ENCODE measurements at places on chromosomes 11 and 22.

DNA sequence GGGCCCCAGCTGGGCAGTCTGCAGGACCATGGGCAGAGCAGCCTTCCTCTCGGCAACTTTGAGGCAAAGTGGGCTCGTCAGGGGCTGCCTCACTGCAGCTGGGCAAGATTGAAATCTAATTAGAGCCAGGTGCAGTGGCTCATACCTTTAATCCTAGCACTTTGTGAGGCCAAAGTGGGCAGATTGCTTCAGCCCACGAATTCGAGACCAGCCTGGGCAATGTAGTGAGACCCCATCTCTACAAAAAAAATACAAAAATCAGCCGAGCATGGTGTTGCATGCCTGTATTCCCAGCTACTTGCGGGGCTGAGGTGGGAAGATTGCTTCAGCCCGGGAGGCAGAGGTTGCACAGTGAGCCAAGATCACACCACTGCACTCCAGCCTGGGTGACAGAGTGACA lies 34.2 kb downstream of the ARHGAP8 start:
- DNase-seq = no peak

DNA sequence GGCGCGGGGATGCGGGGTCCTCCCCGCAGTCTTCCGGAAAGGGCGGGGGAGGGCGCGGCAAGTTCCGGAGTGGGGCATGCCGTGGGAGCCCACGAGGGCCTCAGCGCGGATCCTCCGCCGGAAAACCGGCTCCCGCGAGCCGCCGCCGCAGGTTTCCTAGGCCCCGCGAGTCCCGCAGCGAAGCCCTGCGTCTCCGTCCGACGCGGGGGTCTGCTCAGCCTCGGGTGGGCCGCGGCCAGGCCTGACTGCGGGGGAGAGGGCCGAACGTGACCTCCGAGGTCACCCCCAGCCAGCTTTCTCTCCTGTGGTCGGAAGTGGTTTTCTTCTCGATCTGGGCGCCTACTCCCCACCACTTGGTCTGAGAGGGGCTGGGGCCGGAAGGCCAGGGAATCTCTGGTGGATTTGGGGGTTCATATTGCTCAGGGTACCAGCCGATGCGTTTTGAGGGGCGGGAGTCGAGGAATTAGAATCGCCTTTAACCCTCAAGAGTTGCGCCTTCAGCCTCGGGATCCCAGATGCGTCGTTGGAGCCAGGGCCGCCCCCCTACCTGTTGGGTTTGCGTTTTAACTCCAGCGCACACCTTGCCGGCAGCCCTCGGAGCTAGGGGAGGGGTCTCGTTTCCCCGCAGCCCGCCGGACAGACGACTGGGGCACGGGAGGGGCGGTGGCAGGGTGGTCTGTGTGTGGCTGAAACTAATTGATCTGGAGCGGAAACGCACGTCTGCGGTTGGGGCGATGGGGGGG lies 3.6 kb upstream of the CCND1 start:
- no peak for DNase-seq

- no peak for DNase-seq
Measured at GRCh38 chr11:121767433-121767832, 314.7 kb upstream of the SORL1-AS1 start.

DNA sequence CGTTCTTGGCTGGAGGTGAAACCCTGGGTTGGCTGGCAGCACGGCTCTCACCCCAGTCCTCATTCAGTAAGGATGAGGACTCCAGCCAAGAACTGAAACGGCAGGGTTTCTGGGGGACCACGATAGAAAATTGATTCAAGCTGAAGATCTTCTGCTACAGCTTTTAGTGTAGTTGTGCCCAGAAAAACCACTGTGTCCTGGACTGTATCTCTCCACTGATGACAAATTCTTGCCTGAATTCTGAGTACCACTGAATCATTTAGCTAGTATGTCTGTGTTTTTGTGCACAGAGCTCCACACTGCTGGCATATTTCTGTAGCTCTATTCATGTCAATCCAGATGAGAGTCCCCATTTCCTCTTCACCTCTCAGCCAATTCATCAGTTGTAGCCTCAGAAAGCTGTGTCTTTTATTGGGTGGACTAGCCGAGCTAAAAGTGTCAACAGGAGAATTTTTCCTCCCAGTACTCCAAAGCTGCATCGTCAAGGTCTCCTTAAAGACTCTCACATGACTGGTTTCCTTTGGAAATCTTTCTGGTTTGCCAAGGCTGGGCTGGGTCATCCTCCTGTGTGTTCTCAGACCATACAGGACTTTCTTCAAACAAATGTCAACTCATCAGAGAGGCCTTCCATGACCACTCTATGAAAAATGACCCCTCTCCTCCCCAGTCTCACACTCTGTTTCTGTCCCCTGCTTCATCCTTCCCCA lies 144.6 kb downstream of the LDLRAD3 start:
- no peak for DNase-seq

- no peak for DNase-seq
Measured at GRCh38 chr11:1291295-1292017, 18.0 kb downstream of the TOLLIP start.

- no peak for DNase-seq
Measured at GRCh38 chr11:60891103-60891741, 15.2 kb downstream of the PRPF19 start.

DNA sequence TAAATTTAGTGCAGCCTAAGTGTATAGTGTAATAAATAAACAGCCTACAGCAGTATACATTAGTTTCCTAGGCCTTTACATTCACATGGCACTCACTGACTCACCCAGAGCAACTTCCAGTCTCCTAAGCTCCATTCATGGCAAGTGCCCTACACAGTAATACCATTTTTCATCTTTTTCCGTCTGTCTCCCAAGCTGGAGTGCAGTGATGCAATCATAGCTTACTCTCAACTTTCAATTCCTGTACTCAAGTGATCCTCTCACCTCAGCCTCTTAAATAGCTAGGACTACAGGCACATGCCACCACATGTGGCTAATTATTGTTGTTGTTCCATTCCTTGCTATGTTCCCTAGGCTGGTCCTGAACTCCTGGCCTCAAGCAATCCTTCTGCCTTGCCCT lies 54.4 kb downstream of the FCHSD2 start:
- no peak for DNase-seq
